ENCODE measurements at places on chromosomes 6 and 20.
A peak's percentile ranks its signal among the peaks of the same experiment; 100 is the strongest.

DNA sequence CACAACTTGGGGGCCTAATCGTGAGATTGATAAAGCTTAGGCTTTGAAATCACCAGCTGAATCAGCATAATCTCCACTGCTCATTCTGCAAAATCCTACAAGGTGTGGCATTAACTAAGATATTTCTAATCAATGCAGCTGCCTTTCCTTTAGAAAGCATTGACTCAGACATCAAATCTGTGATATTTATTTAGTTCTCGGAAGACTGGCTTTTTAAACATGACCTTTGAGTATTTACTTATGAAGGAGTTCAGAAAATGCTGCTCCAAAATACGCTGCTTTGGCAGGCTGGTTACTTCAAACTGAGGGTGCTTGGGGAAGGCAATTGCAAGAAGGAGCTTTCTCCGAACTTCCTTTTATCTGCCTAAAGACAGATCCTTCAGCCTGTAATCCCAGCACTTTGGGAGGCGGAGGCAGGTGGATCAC, 23.7 kb upstream of the FUCA2 start:
- no peak for DNase-seq

- DNase-seq: no peak
These were observed 46.1 kb upstream of the TULP4 start for GRCh38 chr6:158266131-158266530.

DNA sequence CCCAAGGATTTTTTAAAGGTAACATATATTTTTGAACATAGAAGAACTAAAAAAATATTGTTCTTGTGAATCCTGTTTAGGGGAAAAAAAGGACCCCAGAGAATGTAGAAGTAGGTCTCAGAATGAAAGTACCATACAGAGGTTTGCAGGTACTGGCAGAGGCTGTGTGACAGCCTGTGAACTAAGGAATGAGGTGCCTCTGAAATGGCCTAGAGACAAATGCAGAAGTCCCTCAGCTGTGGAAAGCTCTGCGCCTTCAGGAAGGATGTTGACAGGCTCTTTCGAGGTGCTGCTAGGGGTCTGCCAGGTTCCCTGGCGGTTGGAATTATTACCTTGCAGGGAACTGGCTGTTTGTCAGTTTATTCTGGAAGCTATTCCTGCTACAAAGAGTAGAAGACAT, 8.6 kb upstream of the TUBB2B start:
- no peak for DNase-seq

DNA sequence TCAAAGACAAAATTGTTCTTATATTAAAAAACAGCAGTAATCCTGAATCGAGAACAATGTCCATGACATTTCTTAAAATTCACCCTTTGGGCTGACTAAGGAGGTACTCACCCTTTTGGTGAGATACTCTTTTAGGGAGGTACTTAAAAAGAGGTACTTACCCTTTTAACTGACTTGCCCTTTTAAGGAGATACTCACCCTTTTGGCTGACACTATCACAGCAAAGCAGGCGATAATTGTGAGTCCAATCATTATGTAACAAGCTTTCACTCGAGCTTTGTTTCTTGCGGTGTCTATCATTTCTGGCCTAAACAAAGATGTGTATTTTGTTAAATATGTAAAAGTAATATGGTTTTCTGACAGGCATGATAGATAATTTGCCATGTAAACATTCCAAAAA, 3.7 kb downstream of the FAM162B start:
- no peak for DNase-seq

GRCh38 chr6:38617856-38618255, 21.9 kb downstream of the BTBD9 start:
- DNase-seq: no peak

DNA sequence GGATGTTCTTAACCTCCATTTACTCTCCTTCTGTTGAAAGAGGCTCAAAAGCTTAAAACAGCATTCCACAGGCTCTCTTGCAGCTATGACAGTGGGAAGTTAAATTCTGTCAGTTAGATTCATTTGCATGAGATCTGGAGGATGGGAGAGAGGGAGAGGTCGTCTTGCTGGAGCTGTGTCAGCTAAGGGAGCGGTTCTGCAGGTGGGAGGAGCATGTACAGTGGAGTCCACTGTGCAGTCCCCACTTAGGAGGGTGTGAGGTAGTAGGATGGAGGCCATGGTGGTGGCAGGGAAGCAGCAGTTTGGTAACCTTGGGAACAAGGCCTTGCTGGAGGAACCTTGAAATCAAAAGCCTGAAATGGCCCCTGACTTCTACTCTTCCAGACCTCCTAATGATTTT, 12.0 kb upstream of the B4GALT5 start:
- no peak for DNase-seq

DNA sequence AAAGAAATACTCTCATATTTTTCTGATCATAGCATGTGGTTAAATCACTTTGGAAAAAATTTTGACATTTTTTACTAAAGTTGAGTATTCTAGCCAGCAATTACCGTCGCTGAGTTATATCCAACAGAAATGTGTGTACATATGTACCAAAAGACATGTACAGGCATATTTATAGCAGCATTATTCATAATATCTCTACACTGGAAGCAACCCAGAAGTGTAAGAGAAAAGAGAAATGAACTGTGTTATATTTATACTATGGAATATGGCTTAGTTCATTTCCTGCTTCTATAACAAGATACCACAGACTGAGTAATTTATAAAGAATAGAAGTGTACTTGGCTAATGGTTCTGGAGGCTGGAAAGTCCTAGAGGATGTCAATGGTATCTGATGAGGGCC, 474.0 kb upstream of the GJE1 start:
- no peak for DNase-seq

DNA sequence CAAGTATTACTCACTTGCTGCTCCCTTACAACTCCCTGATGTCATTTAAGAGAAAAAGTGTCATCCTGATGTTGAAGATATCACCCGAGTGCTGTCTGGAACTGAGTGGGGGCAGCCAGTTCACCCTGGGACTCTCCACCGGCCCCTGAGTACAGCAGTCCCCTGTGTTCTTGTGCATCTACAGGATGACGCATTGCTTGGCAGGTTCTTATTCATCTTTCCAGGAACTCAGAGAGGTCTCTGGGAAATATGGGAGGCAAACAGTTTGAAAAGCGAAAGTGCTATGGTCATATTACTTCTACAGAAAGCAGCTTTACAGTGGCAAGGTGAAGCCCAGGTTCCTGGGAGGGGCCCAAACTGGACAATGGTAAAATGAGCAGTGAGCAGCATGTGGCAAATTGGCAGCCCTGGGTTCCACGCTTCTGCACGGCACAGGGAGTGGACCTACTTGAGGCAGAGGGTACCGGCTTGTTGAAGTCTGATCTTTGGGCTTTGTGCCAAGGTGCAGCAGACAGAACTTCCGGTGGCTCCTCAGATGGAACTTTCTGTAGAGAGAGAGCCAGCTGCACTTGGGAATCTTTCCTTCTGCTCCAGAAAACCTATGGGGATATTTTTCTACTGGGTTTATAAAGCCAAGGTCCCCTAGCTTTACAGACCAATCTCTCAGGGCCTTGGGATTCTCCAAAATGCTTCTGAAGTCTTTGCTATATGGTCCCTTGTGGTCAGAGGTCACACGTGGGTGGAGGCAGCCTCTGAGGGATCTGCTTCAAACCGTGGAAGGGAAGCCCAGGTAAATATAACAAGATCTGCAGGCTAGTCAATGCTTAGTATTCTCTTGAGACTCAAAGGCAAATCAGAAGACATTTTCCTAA, 128.3 kb downstream of the MAP3K7 start:
- DNase-seq: no peak

GRCh38 chr20:13670160-13670559, 31.4 kb upstream of the TASP1 start:
- DNase-seq: no peak

DNA sequence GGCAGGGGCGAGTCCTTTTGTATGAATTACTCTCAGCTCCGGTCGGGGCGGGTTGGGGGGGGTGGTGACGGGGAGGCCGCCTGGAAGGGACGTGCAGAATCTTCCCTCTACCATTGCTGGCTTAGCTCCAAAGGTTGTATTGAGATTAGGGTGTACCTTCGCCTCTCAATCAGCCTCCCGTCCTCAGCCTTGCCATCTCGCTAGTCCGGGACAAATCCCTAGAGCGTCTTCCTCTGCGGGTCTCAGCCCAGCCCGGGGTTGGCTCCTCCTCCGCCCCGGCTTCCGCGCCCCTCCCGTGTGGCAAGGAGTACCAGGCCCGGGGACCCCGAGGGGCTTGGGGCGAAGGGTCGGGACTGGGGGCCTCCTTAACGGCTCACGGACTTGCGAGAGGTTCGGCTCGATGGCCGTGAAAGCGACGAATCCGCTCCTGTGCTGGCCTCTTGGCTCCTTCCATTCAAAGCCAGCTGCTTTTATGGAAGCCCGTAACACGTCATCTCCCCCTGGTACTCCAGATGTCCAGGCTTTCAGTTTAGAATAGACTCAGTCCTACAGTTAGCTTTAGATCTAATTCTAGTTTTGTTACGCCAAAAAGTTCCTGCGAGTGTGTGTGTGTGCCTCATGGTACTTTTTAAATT, 636 bp upstream of the EEF1A1 start:
- DNase-seq: peak; percentile 75

DNA sequence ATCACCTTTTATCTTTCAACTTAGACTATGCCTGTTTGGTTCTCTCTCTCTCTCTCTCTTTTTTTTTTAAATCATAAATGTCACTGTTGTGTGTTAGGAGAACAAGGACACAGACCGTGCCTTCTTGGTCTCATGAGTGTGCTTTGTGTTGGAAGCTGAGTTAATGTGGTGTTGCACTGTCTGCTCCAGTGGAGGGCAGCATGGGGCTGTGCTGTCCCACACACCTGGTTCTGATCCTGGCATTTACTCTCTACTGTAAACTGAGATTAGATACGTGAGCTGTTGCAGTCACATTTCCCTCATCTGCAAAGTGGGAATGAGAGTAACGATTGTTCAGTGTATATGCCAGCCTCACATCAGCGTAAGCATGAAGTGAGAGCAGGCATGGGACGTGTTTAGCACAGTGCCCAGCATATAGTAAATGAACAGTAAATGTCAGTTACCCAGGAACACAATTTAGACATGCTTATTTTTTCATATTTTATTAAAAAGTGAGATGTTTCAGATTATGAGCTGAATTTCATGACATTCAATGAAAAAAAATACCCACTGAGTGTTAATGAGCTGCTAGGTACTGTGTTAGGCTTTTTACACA, 161.1 kb downstream of the FARS2 start:
- no peak for DNase-seq

GRCh38 chr6:3032986-3033385, 33.3 kb downstream of the NQO2 start:
- no peak for DNase-seq

GRCh38 chr6:109015176-109015575, 79.5 kb downstream of the SESN1 start:
- no peak for DNase-seq

DNA sequence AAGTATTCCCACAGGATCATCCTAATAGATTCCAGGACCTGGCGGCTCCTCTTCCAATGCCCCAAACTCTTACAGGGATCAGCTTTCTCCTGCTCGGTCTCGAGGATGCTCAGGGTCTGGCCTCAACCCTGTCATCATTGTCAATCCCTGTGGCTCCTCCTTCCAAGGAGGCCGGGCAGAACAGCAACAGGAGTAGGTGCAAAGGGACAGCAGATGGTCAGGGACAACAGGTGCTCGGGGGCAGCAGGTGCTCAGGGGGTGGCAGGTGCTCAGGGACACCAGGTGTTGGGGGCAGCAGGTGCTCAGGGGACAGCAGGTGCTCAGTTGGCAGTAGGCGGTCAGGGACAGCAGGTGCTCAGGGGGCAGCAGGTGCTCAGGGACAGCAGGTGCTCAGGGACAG, 84.8 kb downstream of the TTLL2 start:
- no peak for DNase-seq

- DNase-seq: no peak
These were observed 61.7 kb downstream of the HDGFL1 start for GRCh38 chr6:22631091-22631490.

DNA sequence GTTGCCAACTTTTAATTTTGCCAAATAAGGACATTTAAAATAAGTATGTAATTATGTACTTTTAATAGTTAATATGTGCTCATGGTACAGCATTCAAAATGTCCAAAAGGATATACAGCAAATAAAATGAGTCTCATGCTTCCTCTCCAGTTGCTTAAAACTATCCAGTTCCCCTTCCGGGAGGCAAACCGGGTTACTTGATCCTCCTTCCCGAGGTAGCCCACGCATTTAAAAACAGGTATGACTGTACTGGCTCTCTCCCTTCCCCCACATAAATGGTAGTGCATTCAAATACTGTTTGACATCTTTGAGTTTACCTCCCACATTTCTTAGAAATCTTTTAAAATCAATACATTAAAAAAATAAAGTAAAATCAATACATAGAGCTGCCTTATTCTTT, 66.4 kb downstream of the PHF20 start:
- no peak for DNase-seq

- no peak for DNase-seq
These were observed 59.8 kb upstream of the CCDC167 start for GRCh38 chr6:37559501-37559900.

- DNase-seq: no peak
These were observed 41.4 kb upstream of the MYL9 start for GRCh38 chr20:36499723-36500501.

GRCh38 chr6:71393471-71393870, 104.9 kb downstream of the OGFRL1 start:
- DNase-seq: no peak

- DNase-seq: no peak
These were observed 46.1 kb upstream of the TNFAIP3 start for GRCh38 chr6:137820952-137821351.

DNA sequence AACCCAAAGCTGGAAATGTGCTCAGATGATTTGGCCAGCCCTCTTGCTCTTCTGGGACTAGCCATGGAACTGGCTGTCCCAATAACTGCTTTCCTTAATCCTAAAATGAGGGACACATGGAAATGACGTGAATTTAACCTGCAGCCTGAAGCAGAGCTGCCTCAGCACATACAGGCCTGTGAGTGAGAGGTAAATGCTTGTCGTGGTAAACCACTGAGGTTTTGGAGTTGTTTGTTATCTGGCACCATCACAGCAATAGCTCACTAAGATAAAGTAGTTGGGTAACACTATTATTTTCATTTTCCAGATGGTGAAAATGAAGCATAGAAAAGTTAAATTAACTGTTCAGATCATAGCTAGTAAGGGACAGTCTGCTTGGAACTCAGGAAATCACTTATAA, 333.4 kb upstream of the CHD6 start:
- DNase-seq: no peak

DNA sequence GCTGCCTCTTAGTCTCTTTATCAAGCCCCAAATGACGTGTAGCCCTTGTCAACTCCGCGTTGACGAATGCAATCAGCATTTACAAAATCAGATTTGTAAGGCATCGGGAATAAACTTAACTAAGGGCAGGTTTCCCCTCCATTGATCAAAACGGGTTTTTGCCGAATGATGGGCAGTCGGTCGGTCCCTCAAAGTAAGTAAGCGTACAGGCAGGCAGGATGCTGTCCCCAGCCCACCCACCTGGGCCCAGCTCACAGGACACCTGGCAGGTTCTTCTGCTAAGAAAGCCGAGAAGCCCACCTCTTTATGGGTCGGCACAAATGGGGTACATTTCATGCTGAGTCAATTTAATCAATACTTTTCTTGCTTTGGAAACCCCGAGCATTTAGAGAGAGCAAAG, 22.0 kb upstream of the MAFB start:
- no peak for DNase-seq

All from left renal cortex interstitium (tissue), 4 donors.